ENCODE measurements at places on chromosomes 6 and 20. TPM values are rescaled to one million over a fixed set of nuclear protein-coding genes. Genes with fewer than 3 reads are reported as not detected.

CCDC28A gene
- total RNA-seq: 14.1 TPM

FERMT1 gene
- total RNA-seq: 4.9 TPM

TRIM15 gene
- not detected for total RNA-seq

BEND6 gene
- total RNA-seq: 7.1 TPM

TMEM200A gene
- 3.4 TPM for total RNA-seq

DDO gene
- 0.74 TPM for total RNA-seq

UNC5CL gene
- 0.15 TPM for total RNA-seq

FILIP1 gene
- total RNA-seq: 0.34 TPM

TGM3 gene
- total RNA-seq: not detected

ENPP1 gene
- 6.6 TPM for total RNA-seq

SIRPD gene
- not detected for total RNA-seq

HSD17B8 gene
- total RNA-seq: 10.7 TPM

SLC52A3 gene
- not detected for total RNA-seq

BTBD3 gene
- total RNA-seq: 8.9 TPM

GSS gene
- total RNA-seq: 68.9 TPM

GATA5 gene
- not detected for total RNA-seq

TAPBP gene
- 65.1 TPM for total RNA-seq

CRNKL1 gene
- 16.1 TPM for total RNA-seq

AKAP7 gene
- 5.8 TPM for total RNA-seq

MYT1 gene
- total RNA-seq: not detected

RNF114 gene
- total RNA-seq: 140 TPM

DSP gene
- 0.17 TPM for total RNA-seq

CALHM5 gene
- 1.5 TPM for total RNA-seq

RSPH3 gene
- 2.1 TPM for total RNA-seq

WFDC8 gene
- not detected for total RNA-seq

ANKRD6 gene
- 0.84 TPM for total RNA-seq

KIF25 gene
- total RNA-seq: 0.15 TPM

C6orf132 gene
- 5.9 TPM for total RNA-seq

LY6G6F gene
- total RNA-seq: not detected

CD109 gene
- 27.9 TPM for total RNA-seq

TMEM244 gene
- total RNA-seq: not detected

OOEP gene
- total RNA-seq: not detected

KCNK15 gene
- total RNA-seq: not detected

DEFB132 gene
- total RNA-seq: not detected

PNLDC1 gene
- not detected for total RNA-seq

TCF15 gene
- under 0.01 TPM for total RNA-seq

GSTA2 gene
- total RNA-seq: not detected

PI3 gene
- not detected for total RNA-seq

LCA5 gene
- 2.2 TPM for total RNA-seq

TBC1D22B gene
- total RNA-seq: 7.7 TPM

EMILIN3 gene
- total RNA-seq: 0.30 TPM

PPP1R18 gene
- total RNA-seq: 58.6 TPM

PRL gene
- not detected for total RNA-seq

GFRAL gene
- total RNA-seq: not detected

LAMA2 gene
- 9.5 TPM for total RNA-seq

MRPS26 gene
- 89.9 TPM for total RNA-seq

NOX3 gene
- not detected for total RNA-seq

BNIP5 gene
- not detected for total RNA-seq

MATN4 gene
- not detected for total RNA-seq

TNFRSF6B gene
- 246 TPM for total RNA-seq

COL11A2 gene
- total RNA-seq: 1.2 TPM

OPRL1 gene
- 0.67 TPM for total RNA-seq

PPP1R16B gene
- total RNA-seq: not detected

CDSN gene
- not detected for total RNA-seq

COX7A2 gene
- total RNA-seq: 981 TPM

PLA2G7 gene
- not detected for total RNA-seq

Data from bronchus fibroblast of lung (primary cell).